ENCODE measurements at places on chromosomes 4 and X.
A peak's percentile ranks its signal among the peaks of the same experiment; 100 is the strongest.

DNA sequence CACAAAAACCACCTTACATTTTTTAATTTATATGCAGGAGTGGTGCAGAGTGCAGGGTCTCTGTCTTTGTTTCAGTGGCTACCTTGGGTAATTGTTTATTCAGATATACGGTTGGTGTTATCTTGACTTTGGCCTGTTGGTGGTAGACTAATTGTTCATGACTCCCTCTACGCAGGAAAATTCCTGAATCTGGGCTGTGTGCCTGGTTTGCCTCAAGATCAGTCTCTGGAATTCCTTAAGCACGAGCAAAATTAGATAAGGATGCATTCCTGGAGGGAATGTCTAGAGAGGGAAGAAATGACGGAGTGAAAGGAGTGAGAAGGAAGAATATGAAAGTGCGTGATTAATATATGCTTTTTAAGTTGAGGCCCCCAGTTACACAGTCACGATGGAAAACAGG, 576.9 kb upstream of the PCDH10 start:
- no peak for DNase-seq

DNA sequence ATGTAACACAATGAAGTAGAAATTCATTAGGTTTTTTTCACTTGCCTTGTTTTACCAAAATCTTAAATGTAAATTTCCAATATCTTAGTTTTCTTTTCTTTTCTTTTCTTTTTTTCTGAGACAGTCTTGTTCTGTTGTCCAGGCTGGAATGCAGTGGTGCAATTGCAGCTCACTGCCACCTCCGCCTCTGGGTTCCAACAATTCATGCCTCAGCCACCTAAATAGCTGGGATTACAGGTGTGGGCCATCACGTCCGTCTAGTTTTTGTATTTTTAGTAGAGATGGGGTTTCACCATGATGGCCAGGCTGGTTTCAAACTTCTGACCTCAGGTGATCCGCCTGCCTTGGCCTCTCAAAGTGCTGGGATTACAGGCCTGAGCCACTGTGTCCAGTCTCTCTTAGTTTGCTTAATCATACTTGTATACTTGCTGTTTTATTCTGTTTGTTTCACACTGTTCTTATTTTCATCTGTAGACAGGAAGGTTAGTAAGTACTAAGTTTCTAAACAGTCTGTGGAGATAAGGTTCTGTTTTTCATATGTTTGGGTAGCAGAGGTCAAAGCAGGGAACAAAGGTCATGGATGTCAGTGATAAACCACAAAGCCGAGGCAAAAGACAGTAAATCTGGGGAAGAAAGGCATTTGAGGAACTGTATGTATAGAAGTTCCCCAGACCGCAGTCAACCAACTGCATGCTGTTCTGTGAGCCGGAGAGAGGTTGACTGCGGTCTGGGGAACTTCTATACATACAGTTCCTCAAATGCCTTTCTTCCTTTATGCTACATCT, 129.1 kb downstream of the CBR4 start:
- DNase-seq: no peak

DNA sequence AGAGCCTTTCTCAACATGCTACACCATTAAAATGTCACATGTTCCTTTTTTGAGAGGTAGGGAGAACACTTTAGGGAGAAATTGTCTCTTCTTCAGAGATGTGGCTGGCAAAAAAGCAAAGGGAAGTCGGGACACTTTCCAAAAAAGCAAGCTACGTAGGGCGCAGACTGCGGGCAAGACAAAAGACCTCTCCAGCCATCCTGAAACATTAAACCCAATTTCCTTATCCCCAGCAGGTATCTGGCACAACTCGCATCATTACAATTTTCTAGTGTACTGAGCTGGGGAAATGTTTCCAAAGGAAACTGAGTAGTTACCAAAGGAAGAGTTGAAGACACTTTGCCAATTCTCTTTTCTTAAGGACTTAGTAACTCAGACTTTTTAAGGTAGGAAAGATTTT, 116.0 kb downstream of the PACRGL start:
- DNase-seq: no peak

DNA sequence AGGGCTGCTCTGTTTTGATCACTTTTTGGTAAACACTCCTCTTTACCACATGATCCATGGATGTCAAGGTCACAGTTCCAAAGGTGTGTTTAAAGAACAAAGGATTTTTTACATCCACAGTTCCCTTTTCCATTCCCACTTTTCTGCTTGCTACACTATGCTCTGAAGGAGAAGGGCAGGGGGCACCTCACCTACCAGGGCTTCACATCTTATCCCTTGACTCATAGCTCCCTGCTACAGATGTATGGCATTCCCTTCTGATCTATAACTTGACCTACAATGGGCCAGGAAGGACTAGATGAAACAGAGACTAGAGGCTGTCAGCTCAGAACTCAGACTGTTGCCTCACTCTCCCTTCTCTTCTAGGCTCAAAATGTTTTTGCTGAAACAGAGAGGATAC, 233.1 kb upstream of the RPS6KA3 start:
- no peak for DNase-seq

GRCh38 chrX:31057291-31057690, 14.6 kb downstream of the FTHL17 start:
- DNase-seq: no peak

GRCh38 chrX:112819008-112819640, 21.5 kb downstream of the AMOT start:
- no peak for DNase-seq

DNA sequence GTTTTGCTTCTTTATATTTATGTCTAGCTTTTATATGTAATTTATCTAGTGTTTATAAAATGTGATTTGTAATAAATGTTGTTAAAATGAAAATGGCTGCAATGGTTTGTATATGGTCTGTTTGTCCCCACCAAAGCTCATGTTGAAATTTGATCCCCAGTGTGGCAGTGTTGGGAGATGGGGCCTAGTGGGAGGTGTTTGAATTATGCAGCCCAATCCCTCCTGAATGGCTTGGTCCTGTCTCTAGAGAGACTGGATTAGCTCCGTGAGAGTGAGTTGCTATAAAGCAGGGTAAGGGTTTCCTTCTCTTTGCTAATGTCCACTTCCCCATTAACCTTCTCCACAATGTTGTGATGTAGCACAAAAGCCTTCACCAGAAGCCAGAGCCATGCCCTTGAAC, 30.0 kb upstream of the JADE3 start:
- no peak for DNase-seq

GRCh38 chr4:148226341-148226740, 215.9 kb downstream of the NR3C2 start:
- no peak for DNase-seq

- no peak for DNase-seq
These were observed 25.2 kb upstream of the NPFFR2 start for GRCh38 chr4:72006586-72006985.

DNA sequence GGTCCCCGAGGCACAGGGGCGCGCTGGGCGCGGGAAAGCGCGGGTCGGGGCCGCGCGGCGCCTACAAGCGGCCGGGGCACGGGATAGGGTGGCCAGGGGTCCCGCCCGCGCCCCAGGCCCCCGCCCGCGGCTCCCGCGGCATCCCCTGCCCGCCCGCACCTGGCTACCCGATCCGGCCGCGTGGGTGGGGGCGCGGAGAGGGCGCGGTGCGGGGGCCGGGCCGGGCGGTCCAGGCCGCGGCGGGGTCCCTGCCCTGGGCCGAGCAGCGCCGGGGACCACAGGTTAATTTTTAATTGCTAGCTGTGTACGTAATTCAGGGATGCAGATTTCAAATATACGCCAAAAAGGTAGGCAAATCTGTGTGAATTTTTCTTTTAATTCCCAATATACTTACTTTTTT, 44.3 kb upstream of the FAM47C start:
- DNase-seq: no peak

GRCh38 chr4:57270346-57270745, 160.2 kb upstream of the IGFBP7 start:
- peak; percentile 60 for DNase-seq

DNA sequence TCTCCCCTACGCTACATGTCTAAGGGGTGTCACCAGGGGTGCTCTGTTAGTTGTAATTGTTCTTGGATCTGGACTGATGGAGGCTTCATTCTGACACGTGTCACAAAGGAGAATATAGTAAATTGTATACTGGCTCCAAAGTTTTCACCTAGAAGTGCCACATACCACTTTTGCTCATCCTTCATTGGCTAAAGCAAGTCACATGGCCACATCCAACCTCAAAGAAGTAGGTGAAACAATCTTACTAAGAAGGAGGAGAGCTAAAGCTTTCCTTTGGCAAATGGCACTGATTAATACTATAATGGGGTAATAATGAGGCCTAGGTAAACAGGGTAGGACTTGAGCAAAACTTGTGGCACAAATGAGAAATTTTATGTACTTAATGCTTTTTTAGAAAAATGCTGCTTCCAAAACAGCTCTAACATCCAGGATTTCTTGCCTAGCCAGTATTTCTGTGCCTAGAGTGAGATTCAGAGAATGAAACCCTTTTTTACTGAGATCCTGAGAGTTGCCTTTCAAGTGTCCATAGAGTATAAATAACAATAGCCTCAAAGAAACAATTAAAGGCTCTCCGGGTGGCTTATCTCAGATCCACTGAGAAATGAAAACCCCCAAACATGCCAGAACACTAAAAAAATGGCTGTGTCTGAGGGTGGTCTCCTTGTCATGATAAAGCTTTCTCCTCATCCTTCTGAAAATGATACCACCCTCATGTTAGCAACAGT, 34.7 kb downstream of the NHS start:
- DNase-seq: no peak

GRCh38 chrX:78527263-78527662, 131.9 kb downstream of the RTL3 start:
- DNase-seq: no peak

DNA sequence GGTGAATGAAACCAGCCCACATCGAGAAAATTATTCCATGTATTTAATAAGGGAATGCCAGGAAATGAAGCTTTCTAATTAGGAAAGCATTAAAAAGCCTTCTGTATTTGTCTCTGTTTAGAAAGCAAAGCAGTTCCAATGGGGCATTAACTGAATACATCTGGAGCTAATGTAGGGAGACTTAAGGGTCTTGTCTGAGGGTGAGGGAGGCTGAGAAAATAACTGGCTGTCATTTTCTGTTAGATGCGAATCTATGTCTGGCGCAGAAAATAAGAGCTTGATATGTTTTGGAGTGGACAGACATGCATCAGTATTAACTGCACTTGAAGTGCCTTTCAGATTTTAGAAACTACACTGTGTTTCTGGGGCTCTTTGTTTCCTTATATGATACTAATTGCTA, 111.3 kb downstream of the KLHL8 start:
- DNase-seq: no peak

- no peak for DNase-seq
These were observed 1042.9 kb downstream of the ARAP2 start for GRCh38 chr4:35201403-35201802.

DNA sequence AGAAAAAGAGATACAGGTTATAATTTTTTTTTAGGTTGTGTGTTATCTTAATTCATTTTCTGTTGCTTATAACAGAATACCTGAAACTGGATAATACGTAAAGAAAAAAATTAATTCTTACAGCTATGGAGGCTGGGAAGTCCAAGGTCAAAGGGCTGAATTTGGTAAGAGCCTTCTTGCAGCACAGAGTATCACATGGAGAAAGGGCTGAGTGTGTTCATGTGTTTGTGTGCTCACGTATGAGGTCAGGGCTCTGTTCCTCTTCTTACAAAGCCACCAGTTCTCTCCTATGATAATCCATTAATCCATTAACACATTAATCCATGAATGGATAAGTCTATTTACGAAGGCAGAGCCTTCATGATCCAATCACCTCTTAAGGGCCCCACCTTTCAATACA, 8.6 kb upstream of the RAB28 start:
- no peak for DNase-seq

DNA sequence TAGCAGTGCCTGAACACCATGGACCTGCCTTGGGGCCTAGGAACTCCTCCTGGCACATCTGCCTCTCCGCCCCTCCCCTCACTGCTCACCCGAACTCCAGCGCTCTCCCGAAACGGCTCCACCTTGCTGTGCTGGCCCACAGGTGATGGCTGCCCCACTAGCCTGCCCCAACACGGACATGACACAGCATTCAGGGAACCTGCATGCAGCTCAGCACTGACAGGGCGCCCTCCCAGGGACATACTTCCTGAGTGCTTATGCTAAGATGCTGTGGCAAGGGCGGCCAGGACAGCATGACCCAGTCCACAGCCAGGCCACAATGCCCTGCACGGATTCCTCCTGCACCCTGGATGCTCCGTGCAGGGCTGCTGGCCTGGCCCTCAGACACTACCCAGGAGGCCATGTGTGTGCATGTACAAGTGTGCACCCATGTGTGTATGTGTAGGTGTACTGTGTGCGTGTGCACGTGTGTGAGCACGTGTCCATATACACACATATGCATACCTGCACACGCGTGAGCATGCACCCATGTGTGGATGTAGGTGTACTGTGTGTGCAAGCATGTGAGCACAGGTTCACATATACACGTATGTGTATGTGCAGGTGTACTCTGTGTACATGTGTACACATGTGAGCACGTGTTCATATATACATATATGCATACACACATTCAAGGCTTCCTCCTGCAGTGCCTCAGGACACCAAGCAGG, 6.0 kb downstream of the TMEM271 start:
- no peak for DNase-seq

DNA sequence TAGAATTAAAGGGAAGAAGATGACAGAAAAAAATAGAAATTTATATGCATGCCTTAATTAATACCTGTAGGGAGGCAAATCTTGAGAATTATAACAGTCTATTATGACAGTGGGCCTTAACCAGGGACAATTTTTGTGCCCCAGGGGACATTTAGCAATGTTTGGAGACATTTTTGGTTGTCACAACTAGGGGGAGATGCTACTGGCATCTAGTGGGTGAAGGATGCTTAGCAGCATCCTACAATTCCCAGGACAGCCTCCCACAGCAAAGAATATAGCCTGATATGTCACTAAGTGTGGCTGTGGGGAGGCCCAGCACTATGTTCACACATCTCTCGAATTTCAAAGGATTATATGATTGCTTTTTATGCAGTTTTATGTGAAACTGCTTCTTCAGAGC, 10.5 kb downstream of the GPR82 start:
- DNase-seq: no peak

- no peak for DNase-seq
These were observed 169.3 kb downstream of the RCHY1 start for GRCh38 chr4:75344915-75345314.

GRCh38 chrX:100479329-100479728, 69.3 kb upstream of the PCDH19 start:
- no peak for DNase-seq

GRCh38 chr4:93437991-93438390, 390.6 kb upstream of the ATOH1 start:
- DNase-seq: no peak

DNA sequence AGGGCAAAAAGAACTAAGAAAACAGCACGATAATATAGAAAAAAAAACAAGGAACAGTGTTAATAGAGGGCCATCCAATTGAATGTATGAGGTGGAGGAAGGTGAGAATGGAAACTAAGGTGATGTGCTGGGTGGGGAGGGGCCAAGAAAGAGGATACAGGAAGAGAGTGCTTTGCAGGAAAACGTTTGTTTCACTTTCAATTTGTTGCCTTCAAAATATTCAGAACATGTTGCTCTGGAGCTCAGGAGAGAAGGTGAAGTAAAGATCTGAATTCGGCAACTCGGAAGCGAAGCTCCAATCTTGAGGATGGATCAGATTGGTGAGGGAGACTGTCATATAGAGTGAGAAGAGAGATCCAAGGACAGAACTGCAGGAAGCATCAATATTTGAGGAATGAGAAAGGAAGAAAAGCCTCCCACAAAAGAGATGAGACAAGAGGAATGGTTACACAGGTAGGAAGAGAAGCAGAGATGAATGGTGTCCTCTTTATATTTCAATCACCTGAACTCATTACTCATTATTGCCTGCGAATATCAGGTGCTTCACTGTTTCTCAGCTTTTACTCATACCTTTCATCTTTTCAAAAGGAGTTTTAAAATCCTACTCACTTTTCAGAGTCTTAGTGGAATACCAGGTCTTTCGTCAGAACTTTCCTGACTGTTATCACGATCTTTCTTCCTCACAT, 14.7 kb upstream of the SEC24D start:
- no peak for DNase-seq

GRCh38 chr4:102694791-102695190, 66.0 kb downstream of the MANBA start:
- no peak for DNase-seq
